ENCODE measurements at places on chromosomes 2 and 18.
A peak's percentile ranks its signal among the peaks of the same experiment; 100 is the strongest.

- DNase-seq = no peak
These were observed 2.9 kb downstream of the ALKAL2 start for GRCh38 chr2:284896-285492.

DNA sequence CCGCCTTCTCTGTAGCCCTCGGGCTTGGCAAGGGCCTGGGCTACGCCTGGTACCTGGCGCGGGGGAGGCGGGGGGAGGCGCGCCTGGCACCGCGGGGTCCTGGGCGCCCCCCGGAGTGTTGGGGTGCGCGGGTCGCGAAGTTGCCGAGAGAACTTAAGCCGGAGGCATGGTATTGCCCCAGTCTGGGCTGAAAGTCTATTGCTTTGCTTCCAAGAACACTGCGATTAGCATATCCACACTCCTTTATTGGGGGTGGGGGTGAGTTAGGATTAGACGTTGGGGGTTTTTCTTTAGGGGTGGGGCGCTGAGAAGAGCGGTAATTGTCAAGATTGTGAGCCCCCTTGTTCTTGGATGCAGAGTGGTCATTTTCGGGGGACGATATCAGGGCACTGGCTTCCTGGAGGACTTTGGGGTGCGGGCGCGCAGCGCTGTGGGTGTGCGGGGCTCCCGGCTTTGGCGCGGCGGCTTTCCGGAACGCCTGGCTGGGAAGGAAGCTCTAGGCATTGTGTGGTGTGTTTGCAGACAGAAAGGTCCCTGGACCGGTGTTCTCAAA, 798 bp downstream of the TANC1 start:
- DNase-seq = no peak

GRCh38 chr2:13046557-13047165, 329.9 kb downstream of the TRIB2 start:
- DNase-seq = no peak

DNA sequence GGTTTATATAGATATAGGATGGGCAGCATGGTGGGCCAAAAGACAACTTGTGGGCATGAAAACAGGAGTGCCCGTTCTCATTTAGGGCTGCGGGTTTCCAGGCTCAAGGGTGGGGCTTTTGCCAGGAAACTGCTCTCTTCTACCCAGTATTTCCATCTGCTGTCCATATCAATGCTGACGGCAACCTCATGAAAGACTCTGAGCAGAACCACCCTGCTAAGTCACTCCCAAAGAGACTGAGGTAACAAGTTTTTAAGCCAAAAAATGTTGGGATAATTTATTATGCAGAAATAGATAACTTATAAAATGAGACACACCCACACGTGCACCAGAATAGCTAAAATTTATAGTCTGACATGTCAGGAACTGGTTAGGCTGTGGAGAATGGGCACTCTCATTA, 36.1 kb upstream of the MPPE1 start:
- DNase-seq = no peak

DNA sequence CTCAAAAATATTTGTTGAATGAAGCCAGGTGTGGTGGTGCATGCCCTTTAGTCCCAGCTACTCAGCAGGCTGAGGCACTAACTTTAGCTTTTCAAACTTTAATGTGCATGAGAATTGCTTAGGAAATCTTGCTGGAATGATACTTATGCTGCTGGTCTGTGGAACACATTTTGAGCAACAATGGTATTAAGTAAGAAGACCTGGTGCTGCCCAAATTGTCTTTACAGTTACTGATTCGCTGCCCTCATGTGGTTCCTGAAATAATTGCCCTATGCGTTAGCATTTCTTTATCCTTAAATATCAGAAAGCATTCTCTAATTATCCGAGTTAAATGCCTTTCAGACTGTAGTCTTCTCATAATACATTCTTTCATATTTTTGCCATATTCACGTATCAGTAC, 76.0 kb upstream of the SESTD1 start:
- no peak for DNase-seq

DNA sequence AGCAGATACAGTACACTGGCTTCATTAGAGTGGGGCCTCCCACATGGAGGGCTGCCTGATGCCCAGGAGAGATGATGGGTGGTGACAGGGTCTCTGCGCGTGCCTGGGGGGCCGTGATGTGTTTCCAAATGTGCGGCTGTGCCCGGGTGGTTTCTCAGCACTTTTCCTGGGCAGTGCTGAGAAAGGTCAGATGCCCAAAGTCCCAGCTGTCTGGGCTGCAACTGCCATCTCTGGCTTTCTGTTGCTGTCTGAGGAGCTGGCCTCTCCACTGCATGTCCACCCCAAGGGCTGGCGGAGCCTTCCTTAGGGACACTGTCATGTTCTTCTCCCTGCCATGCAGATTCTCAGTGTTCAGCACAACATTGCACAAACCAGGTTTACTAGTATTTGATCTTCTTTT, 62.7 kb upstream of the NFATC1 start:
- DNase-seq = no peak

GRCh38 chr2:8119782-8120505, 561.9 kb upstream of the ID2 start:
- DNase-seq = no peak

GRCh38 chr2:159091976-159092375, 123.5 kb downstream of the TANC1 start:
- DNase-seq = no peak

DNA sequence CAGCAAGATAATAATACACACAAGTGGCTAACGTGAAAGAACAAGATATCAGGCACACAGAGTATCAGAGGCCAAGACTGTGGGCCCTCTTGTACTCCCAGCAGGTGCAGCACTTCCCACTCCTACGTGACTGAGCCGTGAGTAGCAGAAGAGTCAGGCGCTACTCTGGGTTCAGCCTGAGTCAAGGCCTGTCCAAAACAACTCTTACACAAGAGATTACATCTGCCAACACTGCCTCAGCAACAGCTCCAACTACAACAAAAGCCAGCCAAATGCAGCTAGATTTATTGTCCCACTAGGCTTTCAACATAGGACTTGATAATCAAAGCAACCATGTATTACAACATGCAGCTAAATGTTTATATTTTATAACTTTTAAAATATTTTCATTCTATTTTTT, 56.2 kb downstream of the ITSN2 start:
- DNase-seq = peak; percentile 81

- DNase-seq = no peak
These were observed 25.9 kb upstream of the ALLC start for GRCh38 chr2:3631851-3632659.

DNA sequence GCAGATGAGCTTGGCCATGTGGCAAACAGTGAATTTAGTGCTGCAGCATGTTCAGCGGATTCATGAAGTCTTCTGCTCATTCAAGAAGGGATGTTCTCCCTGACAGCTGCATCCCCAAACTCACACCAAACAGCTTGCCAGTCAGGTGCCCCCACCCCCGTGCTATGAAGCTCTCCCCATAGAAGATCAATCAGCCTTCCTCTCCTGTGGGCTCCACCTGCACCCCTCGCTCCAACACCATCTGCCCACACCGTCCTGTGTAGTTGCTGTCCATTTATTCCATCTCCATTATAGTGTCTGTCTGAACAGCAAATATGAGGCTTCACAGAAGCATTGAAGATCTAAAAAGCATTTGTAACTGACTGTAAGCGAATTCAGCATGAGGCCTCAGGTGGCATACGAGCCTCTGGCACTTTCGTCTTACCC, 218.9 kb downstream of the BCL2 start:
- no peak for DNase-seq

DNA sequence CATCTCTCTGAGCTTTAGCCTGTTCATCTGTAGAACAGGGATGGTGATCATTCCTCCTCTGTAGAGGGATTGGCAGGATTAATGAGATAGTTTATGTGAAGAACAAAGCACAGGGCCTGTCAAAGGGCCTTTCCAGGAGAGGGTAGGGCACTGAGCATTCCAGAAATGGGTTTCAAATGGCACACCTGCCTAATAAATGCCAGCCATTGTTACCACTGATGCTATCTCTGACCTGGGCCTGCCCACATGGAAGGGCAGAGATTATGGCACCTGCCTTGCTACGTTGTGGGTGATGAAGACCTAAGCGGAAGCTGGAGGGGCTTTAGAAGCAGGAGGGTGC, 31.0 kb upstream of the GMPPA start:
- no peak for DNase-seq

DNA sequence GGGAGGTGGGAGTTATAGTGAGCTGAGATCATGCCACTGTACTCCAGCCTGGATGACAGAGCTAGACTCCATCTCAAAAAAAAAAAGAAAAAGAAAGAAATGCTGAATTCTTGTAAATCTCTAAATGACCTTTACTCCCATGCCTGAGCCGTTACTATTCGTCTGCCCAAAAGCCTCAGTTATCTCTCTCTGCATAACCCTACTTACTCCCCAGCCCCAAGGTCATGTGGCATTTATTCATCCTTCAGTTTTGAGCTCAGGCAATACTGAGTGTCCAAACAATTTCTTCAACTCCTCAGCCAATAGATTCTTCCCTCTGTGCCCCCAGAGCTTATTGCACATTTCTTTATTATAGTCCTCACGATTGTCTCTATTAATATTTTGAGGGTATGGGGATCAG, 28.8 kb downstream of the RAB1A start:
- no peak for DNase-seq

- no peak for DNase-seq
These were observed 472 bp downstream of the SLC20A1 start for GRCh38 chr2:112646102-112646719.

DNA sequence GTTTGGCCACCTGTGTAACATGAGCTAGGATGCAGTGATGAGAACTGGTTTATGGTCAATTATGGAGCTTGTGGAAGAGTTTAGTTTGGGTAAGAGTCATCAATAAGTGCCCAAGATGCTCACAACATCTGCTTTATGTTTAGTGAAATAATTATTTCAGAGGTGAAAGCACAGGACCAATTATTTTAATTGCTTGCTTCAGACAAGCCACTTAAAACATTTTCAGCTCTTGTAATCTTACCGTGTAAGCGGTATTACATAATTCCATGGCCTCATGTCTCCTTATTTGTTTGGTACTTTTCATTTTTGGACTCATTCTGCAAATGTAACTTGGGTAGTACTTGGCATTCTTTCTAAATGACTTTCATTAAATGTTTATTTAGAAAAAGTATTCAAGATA, 5.4 kb downstream of the B3GNT2 start:
- DNase-seq = no peak

GRCh38 chr2:220335591-220335915, 708.1 kb downstream of the SLC4A3 start:
- DNase-seq = no peak

DNA sequence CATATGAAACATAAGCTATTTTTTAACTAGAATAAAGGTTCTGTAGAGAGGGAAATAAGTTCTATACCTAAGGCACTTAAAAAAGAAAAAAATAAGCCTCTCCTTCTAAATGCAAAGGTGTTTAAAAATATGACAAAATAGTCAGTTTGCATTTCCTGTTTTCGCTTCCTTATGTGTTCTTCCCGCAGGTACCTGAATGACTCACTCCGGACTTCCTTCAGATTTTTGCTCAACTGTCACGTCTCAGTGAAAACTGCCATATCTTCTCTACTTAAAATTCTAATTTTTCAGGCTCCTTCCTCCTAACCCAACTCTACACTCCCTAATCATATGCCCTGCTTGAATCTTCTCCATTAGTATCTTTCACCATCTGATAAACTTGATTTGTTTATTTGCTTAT, 1333.1 kb downstream of the LRP1B start:
- no peak for DNase-seq

GRCh38 chr2:62479917-62480316, 26.1 kb downstream of the TMEM17 start:
- DNase-seq = no peak

DNA sequence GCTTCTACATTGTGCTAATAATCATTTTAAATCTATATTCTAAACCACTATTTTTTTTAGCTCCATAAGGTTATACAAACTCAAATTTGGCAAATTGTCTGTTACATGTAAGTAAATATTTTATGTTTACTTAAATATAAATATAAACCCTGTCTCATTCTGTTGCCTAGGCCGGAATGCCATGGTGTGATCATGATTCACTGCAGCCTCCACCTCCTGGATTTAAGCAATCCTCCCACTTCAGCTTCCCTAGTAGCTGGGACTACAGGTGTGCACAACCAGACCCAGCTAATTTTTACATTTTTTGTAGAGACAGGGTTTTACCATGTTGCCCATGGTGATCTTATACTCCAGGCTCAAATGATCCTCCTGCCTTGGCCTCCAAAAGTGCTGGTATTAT, 124.7 kb downstream of the MEIS1 start:
- no peak for DNase-seq

DNA sequence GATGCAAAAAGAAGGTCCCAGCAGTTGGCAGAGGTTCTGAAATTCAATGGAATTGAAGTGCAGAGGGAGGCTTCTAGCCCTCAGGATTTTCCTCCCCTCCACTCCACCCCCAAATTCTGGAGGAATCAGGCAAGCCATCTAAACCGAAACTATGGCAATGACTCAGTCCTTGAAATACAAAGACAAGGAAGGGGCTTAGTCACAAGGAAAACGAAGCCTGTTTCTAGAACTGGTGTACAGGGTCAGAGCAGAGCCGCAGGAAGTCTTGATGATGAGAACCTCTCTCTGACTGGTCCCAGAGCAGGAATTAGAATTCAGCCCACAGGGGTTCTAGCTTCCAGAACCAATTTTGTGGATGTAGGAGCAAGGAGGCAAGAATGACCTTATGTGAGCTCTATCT, 111.7 kb upstream of the SCN1A start:
- no peak for DNase-seq

- no peak for DNase-seq
These were observed 42.5 kb downstream of the POU3F3 start for GRCh38 chr2:104896446-104896845.
